ENCODE measurements at places on chromosomes 5 and 9. TPM values are rescaled to one million over a fixed set of nuclear protein-coding genes. Genes with fewer than 3 reads are reported as not detected.

The CEP120 gene
- 23.7 TPM for total RNA-seq

The C5orf58 gene
- total RNA-seq: not detected

GRCh38 chr9:28782630-28783029 lies 1209.3 kb upstream of the C9orf72 start:
- no peak for DNase-seq
- no peaks in the 10 kb centered on the region for H3K27me3 ChIP-seq
- H3K4me1 ChIP-seq: no peaks in the 10 kb centered on the region
- no peak overlapping the region for H3K27ac ChIP-seq

- peak overlapping the region; percentile 20 for H3K27ac ChIP-seq
- H3K4me3 ChIP-seq: no peak overlapping the region
- H3K36me3 ChIP-seq: no peaks in the 10 kb centered on the region
- no peak for DNase-seq
- H3K4me1 ChIP-seq: no peaks in the 10 kb centered on the region
- H3K27me3 ChIP-seq: no peaks in the 10 kb centered on the region
These were observed 202.7 kb upstream of the NR3C1 start for GRCh38 chr5:143606043-143606752.

GRCh38 chr9:110059461-110059860 lies 148.5 kb downstream of the C9orf152 start:
- no peak overlapping the region for H3K4me3 ChIP-seq
- H3K36me3 ChIP-seq: no peaks in the 10 kb centered on the region
- no peak for DNase-seq
- no peak overlapping the region for H3K27ac ChIP-seq

DNA sequence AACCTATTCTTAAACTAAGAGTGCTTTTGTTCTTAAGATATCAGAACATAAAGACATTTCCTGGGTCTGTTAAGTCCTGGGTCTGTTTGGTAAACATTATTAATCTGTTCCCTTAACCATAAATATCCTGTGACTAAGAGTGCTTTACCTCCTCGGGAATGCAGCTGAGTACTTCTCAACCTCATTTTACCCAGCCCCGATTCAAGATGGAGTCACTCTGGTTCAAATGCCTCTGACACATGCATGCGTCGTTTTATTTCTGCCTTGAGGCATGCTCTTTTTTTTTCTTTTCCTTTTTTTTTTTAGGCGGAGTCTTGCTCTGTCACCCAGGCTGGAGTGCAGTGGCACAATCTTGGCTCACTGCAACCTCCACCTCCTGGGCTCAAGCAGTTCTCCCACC lies 39.8 kb upstream of the FBXL17 start:
- DNase-seq: no peak
- H3K36me3 ChIP-seq: no peaks in the 10 kb centered on the region

DNA sequence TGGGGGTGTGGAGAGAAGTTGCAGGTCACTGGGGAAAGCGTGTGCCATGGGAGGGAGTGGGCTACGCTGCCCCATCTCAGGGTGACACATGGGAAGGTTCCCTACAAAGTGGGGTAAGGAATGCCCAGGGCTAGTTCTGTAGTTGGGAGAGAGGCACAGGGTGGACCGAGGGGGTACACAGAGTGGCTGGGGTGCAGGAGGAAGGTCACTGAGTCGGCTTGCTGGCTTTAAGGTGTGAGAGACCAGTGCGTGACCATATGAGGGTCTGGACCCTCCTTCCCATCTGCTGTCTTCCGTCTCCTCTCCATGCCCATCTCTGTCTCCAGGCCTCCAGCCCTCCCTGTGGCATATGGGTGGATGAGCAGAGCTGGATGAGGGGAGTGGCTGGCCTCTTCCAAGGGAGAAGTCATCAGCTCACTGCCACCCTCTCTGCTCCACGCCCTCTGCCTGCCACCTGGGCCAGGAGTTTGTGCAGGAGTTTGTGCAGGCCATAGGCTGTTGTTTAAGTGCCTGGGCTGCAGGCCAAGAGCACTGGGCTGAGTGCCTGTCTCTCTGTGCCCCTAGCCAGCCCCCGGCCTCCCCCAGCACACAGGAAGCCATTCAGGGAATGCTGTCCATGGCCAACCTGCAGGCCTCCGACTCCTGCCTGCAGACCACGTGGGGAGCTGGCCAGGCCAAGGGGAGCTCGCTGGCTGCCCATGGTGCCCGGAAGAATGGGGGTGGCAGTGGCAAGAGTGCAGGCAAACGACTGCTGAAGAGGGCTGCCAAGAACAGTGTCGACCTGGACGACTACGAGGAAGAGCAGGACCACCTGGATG lies 96.8 kb downstream of the PHF2 start:
- no peak overlapping the region for H3K4me3 ChIP-seq
- H3K36me3 ChIP-seq: peaks cover 55% of the 10 kb centered on the region
- H3K27me3 ChIP-seq: no peaks in the 10 kb centered on the region
- H3K27ac ChIP-seq: no peak overlapping the region
- no peaks in the 10 kb centered on the region for H3K4me1 ChIP-seq
- DNase-seq: peak; percentile 15

DNA sequence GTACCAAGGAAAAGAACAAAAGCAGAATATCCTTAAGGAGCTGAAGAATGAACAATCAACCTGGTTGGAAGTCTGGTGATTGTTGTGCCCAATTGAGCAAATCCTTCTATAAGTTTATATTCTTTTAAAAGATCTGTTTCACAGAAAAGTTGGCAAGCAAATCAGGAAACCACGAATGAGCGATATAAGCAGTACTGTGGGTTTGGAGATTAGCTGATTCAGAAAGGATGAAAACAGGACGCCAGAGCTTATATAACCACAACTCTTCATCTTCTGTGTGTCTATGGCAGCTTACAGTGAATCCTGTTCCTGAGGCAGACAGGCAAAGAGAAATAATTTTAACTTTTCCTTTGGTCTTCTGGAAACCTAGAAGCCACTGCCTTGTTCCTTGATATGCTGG lies 61.7 kb downstream of the SLC38A9 start:
- H3K27ac ChIP-seq: peak overlapping the region; percentile 23
- no peak overlapping the region for H3K4me3 ChIP-seq
- no peaks in the 10 kb centered on the region for H3K27me3 ChIP-seq
- no peaks in the 10 kb centered on the region for H3K36me3 ChIP-seq
- H3K4me1 ChIP-seq: peaks cover 8% of the 10 kb centered on the region
- no peak for DNase-seq

- no peaks in the 10 kb centered on the region for H3K36me3 ChIP-seq
- H3K27ac ChIP-seq: peak overlapping the region; percentile 37
- DNase-seq: no peak
- H3K4me3 ChIP-seq: no peak overlapping the region
These were observed 48.0 kb upstream of the CEP78 start for GRCh38 chr9:78187763-78188484.

All from upper lobe of left lung (tissue), 6 donors.